ENCODE measurements at places on chromosomes 12 and 14. TPM values are rescaled to one million over a fixed set of nuclear protein-coding genes. Genes with fewer than 3 reads are reported as not detected.
A peak's percentile ranks its signal among the peaks of the same experiment; 100 is the strongest.

The ZNF385A gene
- total RNA-seq = 38.8 TPM

DNA sequence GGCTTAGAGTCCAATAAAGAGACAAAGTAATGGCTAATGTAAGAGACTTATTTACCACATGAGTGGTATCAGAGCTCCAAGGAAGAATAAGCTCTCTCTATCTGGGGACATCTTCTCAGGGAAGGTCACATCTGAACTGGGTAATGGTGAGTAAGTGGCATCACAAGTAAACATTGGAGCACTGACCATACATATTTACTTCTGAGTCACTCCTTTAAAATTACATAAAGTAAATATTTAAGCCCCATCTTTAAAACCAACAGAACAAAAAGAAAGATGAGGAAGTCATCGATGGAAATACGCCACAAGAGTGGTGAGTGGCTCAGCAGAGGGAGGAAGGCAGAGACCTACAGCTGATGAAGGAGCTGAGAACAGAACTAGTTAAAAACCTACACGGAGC is 159.9 kb downstream of the DUSP6 start:
- no peak for DNase-seq

- DNase-seq = no peak
Measured at GRCh38 chr12:21429994-21430393, 7.5 kb upstream of the PYROXD1 start.

DNA sequence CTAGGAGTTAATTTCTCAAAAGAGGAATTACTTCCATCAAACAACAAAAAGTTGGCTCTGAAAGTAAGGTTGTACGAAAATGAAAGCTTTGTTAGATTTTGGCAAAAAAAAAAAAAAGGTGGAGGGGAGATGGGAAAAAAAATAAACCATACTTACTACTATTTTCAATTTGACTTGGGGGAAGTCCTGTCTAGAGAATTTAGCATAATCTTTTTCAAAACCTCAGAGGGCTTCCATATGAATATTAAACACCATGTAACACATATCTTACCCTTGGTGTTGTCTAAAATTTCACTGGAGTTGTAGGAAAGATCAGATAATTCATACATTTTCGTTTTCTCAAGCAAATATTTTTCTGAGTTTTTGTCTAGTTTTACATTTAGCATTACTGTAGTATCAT is 17.5 kb downstream of the GRIP1 start:
- DNase-seq = no peak

GRCh38 chr14:50089208-50089607 is 27.2 kb downstream of the VCPKMT start:
- DNase-seq = peak; percentile 37
